ENCODE measurements at places on chromosomes 16 and 17.

- no peak for DNase-seq
Observed at GRCh38 chr17:79939755-79940458, 95.8 kb downstream of the TBC1D16 start.

DNA sequence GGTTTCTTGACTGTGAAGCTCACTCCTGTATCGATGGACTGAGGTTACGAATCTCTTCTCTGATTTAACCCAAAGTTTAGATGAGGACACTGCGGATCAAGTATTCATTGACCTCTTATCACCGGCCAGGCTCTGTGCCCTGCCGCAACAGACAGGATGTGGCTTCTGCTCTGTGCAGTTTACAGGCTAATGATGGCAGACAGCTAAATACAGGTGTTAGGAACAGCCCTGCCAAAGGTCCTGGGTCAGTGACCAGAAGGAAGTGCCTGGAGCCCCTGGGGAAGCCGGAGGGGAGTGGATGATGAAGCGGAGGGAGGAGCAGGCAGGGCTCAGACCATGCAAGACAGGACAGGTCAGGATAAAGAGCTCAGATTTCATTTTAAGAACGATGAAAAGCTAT, 44.4 kb downstream of the HAPSTR1 start:
- no peak for DNase-seq

DNA sequence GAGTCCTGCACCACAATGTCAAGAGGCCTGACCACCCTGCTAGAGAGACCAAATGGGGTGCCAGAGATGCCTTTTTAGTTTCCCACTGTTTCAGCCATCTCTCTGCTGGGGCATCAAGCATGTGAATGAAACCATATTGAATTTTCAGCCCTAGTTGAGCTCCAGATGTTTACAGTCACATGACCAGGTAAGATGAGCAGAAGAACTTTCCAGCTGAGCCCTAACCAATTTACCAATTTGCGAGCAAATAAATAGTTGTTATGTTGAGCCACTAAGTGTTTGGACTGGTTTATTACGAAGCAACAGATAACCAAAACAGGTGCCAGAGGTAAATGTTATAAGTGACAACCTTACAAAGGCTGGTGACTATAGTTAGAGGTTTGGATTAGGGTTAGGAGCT, 209.1 kb upstream of the CCL2 start:
- no peak for DNase-seq

- DNase-seq = no peak
Observed at GRCh38 chr17:62098623-62099231, 33.6 kb upstream of the MED13 start.

- DNase-seq = no peak
Observed at GRCh38 chr17:42023524-42024349, 3.8 kb downstream of the NKIRAS2 start.

- DNase-seq = no peak
Observed at GRCh38 chr17:75843577-75844529, at the start of gene UNC13D. TSS of gene UNC13D (minus strand) at chr17:75844404. CDS start at chr17:75844337, 67 bp downstream.
